ENCODE measurements at places on chromosomes 4 and X.

- DNase-seq: no peak
Observed at GRCh38 chr4:151718984-151719955, 41.5 kb downstream of the GATB start.

- DNase-seq: no peak
Observed at GRCh38 chrX:121307449-121307848, 260.0 kb downstream of the GLUD2 start.

- no peak for DNase-seq
Observed at GRCh38 chrX:31316340-31316991, 244.6 kb upstream of the FTHL17 start.

GRCh38 chr4:99383399-99383798 lies 30.9 kb upstream of the ADH1C start:
- DNase-seq: no peak

DNA sequence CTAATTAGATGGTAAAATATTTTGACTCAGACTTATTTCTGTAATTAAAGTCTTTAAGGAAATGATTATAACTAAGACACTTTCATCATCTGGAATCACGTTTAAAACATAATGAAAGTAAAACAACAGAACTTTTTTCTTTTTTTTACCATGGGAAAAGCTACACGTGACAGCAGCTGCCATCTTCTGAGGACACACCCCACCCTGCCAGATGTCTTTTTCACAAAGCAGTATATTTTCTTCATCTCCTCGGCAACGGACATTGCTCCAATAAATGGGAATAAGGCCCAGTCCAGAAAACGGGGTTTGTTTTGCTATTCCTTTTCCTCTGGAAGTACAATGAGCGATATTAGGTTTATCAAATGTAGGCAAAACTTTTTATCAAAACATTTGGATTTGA lies 17.5 kb downstream of the PRSS12 start:
- DNase-seq: no peak

DNA sequence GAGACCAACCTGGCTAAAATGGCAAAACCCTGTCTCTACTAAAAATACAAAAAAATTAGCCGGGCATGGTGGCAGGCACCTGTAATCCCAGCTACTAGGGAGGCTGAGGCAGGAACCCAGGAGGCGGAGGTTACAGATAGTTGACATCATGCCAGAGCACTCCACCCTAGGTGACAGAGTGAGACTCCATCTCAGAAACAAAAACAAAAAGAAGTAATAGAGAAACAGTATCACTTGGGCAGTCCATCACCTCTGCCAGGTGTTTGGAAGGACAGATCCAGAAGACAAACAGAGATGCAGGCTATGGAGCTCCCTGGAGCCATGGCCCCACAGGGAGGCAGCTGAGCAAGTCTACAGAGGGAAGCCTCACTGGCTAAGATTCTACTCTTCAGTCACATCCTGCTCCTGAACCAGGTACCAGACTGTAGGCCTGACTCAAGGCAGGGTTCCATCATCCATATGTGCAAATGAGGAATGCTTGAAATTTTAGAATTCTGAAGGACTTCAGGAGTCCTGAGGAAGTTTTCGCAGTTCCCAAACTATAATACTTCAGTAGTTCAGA lies 81.4 kb upstream of the CPEB2 start:
- no peak for DNase-seq

- no peak for DNase-seq
Observed at GRCh38 chr4:46922205-46922604, 13.2 kb upstream of the COX7B2 start.

GRCh38 chr4:122536001-122536400 lies 79.5 kb upstream of the IL2 start:
- DNase-seq: no peak

DNA sequence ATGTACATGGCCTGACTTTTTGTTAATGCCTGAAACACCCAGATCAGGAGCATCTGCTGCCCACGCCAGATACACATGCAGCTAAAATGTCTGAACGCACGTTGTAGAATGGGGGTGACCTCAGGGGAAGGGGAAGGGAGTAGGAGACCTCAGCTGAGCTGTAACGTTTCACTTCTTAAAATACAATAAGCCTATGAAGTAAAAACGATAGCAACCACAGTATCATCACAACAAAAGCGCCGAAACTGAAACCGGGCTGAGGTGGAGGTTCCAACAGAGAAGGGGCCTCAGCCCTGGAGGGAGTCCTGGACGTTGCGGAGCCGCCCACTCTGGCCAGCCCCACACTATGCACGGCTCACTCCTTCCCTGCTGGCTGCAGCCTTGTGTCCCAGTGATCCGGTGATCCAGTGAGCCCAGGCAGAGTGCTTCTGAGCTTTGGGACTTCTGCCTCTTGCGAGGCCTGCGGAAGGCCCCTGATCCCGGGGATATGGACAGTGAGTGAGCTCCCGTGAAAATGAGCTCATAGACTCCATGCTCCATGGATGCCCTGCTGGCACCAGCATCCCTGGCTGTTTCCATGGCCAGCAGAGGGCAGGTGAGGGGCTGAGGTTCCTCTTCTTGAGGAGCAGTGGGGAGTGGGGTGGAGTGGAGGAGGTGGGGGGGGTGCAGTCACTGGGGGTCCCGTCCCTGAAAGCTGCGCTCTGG lies 52.0 kb downstream of the HMX1 start:
- DNase-seq: no peak

GRCh38 chr4:148834804-148835631 lies 392.8 kb upstream of the NR3C2 start:
- DNase-seq: no peak

DNA sequence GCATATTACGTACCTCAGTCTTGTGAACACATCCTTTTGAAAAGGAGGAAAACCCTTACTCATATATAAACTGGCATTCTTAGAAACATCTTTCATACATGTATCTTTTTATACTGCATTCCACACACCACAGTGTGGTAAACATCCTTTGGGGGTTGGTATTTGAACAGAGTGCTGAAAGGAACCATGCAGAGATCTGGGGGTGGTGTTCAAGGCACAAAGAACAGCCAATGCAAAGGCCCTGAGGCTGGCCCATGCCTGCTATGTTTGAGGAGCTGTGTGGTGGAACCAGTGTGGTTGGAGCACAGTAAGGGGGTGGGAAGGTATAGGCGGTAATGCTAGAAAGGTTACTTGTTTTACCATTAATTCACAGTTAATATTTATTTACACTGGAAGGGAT lies 2.0 kb downstream of the ELK1 start:
- DNase-seq: no peak

DNA sequence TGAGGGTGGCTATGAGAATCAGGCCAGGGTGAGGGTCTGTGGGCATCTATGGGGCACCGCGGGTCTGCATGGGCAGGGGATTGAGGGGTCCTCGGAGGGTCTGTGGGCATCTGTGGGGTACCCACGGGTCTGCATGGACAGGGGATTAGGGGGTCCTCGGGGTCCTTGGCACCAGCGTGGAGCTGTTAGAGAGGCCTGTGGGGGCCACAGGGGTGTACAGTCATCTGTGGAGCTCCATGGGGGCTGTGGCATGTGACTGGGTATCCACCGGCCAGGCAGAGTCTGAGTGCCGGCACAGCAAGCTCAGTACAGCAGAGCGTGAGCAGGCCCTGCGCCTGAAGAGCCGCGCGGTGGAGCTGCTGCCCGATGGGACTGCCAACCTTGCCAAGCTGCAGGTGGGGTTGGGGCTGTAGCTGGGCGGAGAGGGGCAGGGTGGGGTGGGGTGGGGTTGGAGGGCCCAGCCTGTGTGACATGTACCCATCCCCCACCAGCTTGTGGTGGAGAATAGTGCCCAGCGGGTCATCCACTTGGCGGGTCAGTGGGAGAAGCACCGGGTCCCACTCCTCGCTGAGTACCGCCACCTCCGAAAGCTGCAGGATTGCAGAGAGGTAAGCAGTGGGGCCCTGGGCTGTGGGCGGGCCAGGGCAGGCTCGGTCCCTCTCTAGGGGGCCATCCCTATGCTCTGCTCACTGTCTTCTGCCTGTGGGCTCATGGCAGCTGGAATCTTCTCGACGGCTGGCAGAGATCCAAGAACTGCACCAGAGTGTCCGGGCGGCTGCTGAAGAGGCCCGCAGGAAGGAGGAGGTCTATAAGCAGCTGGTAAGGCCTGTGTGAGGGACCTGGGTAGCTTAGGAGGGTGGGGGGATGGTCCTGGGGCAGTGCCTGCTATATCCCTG lies 12.9 kb downstream of the CCDC22 start:
- DNase-seq: no peak

DNA sequence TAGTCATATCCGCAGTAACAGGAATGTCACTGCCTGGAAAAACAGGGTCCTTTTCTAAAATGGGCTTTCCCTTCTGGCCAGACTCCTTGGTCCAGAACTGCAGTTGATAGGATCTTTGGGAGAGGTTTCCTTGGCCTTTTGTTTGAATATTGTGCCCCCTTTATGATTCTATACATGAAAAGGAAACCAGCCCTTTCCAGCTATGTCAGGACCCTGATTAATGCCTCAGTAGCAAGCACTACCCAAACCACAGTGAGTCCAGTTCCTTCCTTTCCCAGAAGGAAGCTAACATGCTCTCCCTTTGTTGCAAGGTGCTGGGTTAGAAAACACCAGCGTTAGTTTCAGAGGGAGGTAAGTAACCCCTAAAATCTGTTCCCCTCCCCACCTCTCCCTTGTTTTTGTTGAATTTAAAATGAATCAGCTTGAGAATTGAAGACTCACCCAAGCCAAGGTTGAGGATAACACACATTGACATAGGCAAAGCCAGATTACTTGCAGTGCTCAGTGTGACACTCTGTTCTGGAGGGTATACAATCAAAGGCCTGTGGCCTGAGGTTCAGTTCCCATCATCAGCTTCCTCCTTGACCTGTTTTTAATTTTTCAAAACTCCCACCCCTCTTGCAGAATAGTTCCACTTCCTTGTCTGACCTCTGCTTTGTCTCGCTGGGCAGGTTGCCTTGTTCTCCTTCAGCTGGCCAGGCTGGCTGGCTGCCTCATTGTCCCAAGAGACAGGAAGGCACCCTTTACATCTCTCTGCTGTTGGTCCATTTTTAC lies 87.6 kb upstream of the PLAC1 start:
- DNase-seq: no peak

DNA sequence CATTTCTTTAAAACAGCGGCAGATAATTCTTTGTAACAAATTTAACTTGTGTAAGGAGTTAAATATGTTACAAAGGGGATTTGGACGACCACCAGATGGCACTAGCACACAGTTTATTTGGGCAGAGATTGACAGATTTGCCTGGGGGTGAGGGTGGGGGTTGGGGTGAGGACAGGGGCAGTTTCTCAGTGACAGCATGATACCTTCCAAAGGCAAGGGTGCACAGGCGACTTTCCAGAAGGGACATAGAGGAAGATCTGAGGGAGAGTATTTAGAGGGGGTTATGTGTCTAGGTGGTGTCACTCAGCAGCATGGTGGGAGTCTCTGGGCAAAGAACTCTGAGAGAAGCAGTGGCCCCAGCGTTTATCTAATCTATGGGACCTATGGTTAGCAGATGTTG lies 9.6 kb upstream of the TMA16 start:
- peak; percentile 12 for DNase-seq

DNA sequence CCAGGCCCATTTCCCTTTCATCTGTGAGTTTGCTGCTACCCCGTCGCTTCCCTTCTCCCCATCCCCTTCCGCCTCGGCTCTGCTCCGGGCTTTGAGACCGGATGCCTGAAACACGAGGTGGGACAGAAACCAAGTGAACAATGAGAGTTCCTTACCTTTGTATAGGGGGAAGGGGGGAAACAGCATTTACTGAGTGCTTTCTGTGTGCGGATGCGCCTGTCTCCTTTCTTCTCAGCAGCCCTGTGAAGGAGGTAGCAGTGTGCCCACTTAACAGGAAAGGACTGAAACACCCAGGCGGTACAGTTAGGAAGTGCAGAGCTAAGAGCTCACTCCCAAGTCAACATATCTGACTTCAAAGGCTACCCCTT lies 43.2 kb upstream of the TMSB15B start:
- peak; percentile 65 for DNase-seq

- DNase-seq: no peak
Observed at GRCh38 chrX:55169782-55170181, 50.4 kb upstream of the PAGE5 start.

DNA sequence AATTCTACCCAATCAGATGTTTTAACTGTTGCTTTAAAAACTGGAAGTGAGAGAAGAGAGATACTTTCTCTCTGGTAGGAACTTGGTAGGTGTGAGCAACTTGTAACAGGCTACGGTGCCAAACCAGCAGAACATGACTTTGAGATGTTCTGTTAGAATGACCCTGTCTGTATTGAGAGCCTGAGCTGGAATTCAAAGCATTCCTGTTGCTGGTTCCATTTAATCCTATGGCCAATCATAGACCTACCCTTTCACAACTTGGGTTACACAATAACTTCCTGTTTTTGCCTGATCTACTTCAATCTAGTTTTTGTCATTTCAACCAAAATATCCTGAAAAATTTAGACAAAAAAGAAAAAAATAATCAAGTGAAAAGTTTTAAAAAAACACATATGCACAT lies 1.7 kb upstream of the PRRG1 start:
- DNase-seq: no peak

DNA sequence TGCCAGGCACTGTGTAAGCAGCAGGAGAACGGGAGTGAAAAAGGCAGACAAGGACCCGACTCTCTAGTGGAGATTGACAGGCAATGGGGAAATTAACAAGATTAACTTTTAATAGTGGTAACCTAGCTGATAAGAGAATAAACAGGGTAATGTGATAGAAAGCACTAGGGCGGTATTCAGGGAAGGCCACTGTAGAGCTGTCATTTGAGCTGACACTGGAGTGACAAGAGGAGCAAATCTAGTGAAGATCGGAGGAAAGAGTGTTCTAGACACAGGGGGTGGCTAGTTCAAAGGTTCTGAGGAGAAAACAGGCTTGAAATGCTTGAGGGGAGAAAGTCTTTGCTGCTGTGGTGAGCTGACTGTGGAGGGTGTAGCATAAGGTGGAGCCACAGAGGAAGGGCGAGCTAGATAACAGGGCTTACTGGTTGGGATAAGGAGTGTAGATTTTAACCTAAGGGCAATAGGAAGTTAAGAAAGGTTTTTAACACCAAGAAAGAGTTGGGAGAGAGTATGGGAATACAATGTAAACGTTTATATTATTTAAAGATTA lies 122.8 kb downstream of the SLC10A7 start:
- DNase-seq: no peak

GRCh38 chr4:185836241-185837084 lies 24.5 kb upstream of the SORBS2 start:
- DNase-seq: no peak

DNA sequence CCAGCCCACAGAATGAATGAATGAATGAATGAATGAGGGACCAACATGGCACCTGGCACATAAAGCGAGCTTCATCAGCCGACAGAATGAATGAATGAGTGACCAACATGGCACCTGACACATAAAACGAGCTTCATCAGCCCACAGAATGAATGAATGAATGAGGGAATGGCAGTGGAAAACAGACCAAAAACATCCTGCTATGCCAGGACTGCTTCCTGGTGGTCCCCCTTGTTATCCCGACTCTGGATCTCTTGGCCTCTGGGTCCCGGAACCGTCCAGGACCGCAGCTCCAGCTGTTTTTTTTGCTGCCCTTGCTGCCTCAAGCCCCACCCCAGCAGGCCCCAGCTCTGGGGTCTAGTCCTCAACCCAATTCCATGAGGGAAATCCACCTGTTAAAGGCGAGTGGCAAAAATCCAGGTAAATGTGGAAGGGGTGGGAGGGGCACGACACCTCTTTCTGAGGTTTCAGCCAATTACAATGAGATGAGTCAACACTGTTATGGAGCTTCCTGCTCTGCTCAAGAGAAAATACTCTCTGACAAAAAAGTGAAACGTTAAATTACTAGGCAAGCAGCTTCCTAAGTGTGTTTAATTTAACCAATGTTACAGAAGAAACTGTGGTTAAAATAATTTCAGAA lies 72.0 kb upstream of the MTNR1A start:
- peak; percentile 88 for DNase-seq

All from SW480 (cell line).